BE2C (cell line): ENCODE measurements at places on chromosomes 3 and 15.

- DNase-seq: no peak
Observed at GRCh38 chr3:171116365-171116764, 89.8 kb upstream of the SLC2A2 start.

- DNase-seq: peak; percentile 73
Observed at GRCh38 chr3:177358091-177358976, 161.1 kb upstream of the TBL1XR1 start.

DNA sequence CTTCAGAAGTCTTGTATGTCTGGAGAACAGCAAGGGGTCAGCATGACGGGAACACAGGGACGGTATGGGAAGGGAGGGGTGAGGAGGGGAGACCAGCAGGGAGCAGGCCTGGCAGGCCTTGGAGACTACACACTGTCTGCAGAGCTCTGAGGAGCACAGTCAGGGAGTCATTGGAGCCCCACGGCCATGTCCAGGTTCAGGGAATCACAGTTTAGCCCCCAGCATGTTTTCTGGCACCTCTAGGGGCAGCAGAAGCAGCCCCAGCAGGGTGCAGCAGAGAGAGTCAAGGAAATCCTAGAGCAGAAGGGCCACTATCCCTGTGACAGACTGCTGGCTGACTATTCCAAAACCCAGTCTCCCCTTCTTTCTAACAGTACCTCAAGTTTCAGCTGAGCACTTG, 3.2 kb downstream of the LAMP3 start:
- no peak for DNase-seq

GRCh38 chr15:73265536-73266153, 103.1 kb downstream of the HCN4 start:
- DNase-seq: peak; percentile 63

GRCh38 chr15:41914411-41914810, 20.6 kb upstream of the SPTBN5 start:
- DNase-seq: no peak

GRCh38 chr3:122012821-122013220, 9.2 kb downstream of the ILDR1 start:
- no peak for DNase-seq

GRCh38 chr3:177145381-177145780, 51.9 kb downstream of the TBL1XR1 start:
- no peak for DNase-seq

DNA sequence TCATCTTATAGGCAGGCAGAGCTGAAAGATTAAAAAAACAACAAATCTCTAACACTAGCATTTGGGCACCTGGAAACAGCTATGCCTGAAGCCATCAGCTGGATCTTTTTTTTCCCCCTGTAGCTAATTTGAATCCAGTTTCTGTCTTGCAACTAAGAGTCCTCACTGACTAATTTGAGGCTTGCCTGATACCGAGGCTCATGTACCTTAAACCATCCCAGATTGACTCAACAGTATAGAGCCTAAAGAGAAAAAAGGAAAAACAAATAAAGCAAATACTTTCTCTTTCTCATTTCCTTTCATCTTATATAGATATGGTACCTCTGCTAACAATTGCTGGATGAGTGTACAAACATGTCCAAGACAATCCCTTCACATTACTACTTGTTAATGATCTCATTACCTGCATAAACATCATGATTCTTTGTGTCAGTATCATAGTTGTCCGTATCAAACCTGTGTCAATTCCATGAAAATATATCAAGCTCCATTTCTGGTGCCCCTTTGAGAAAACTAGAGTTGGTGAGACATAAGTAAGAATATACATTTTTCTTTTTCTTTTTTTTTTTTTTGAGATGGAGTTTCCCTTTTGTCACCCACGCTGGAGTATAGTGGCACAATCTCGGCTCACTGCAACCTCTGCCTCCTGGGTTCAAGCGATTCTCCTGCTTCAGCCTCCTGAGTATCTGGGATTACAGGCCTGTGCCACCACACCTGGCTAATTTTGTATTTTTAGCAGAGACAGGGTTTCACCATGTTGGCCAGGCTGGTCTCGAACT, 43.1 kb downstream of the BHLHE40 start:
- no peak for DNase-seq

DNA sequence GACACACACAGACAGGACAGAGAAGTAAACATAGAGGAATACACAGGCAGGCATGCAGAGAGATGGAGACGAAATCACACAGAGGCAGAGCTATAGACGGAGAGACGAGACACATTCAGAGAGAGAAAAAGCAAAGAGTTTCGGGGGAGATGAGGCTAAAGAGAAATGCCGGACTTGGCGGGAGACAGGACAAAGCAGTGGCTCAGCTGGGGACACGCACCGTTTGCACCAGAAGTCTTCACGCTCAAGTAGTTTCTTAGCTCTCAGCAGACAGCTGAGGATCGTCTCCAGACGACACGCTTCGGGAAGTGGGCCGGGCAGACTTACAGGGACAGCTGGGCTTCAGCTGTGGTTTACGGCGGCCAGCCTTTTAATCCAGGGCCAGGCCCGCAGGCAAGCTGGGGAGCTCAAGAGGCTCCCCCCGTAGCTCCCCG, 56.2 kb upstream of the DLG1 start:
- peak; percentile 38 for DNase-seq
